ENCODE measurements at places on chromosomes 2 and 18.

GRCh38 chr2:182949572-182950189 lies 83.2 kb upstream of the FRZB start:
- no peak overlapping the region for H3K27ac ChIP-seq
- no peaks in the 10 kb centered on the region for H3K4me1 ChIP-seq
- no peaks in the 10 kb centered on the region for H3K27me3 ChIP-seq
- H3K4me3 ChIP-seq = no peak overlapping the region
- H3K36me3 ChIP-seq = peaks cover 61% of the 10 kb centered on the region

DNA sequence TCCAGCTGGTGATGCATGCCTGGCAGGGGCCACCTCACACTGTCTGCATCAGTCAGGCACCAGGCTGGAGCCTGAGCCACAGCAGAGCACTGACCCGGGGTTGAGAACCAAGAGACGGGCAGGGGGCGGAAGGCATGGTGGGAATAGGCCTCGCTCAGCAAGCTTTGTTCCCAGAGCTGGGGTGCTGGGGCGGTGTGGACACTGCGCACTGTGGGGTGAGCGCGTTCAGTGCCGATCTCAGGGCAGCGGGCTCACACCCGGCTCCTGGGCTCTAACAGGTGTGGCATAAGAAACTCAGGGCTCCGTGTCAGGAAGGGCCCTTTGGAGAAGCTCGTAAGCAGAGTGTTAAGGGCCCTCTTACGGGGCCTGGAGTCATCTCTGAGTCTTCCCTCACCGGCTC lies 15.7 kb downstream of the SH3RF3 start:
- no peak overlapping the region for H3K4me3 ChIP-seq
- no peaks in the 10 kb centered on the region for H3K27me3 ChIP-seq
- H3K27ac ChIP-seq = no peak overlapping the region
- no peaks in the 10 kb centered on the region for H3K36me3 ChIP-seq
- no peaks in the 10 kb centered on the region for H3K4me1 ChIP-seq
- no peak for DNase-seq

DNA sequence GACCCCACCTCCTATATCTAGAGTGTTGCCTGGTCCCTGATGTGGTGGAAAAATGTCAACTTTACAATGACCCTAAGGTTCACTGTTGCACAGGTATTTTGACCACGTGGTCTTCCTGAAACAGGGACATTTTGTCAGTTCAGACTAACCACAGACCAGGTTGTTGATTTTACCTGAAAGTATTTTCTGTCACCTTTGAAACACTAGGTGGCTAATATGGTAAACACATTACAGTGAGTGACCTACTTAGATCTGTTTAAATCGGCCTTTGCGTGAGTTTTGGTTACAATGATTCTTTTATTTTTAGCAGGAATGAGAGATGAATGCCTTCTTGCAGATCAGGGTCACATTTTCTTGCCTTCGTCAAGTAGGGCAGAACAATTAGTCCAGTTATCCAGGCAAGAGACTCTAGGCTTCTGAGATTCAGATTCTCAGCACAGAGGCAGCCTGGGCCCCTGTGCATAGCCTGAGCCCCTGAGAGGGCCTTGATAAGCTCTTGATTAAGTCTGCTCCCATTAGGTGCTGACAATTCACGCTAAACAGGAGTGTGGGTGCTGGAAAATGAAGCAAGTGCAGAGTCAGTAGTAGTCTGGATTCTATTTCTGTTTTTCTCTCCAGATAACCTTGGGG lies 226.2 kb downstream of the KCNS3 start:
- no peak overlapping the region for H3K27ac ChIP-seq
- H3K4me3 ChIP-seq = no peak overlapping the region
- H3K27me3 ChIP-seq = no peaks in the 10 kb centered on the region
- no peak for DNase-seq
- no peaks in the 10 kb centered on the region for H3K36me3 ChIP-seq

DNA sequence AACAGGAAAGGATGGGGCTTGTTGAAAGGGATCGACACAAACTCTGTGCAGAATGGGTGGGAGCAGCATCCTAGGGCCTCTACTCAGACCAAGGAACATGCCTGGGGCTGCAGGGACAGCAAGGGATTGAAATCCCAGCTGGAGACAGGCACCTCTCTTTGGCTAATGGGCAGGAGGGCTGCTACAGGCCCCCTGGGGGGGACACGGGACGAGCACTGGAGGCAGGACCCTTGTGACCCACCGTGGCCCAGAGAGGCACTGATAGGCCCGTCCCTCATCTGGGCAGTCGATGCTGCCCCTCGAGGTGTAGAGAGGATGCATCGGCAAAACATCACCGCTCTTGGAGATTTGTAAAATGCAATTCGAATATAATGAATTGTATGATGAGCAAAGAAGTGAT lies 5.1 kb downstream of the HS1BP3 start:
- peaks cover 6% of the 10 kb centered on the region for H3K4me1 ChIP-seq
- DNase-seq = no peak
- no peak overlapping the region for H3K27ac ChIP-seq
- no peaks in the 10 kb centered on the region for H3K27me3 ChIP-seq

GRCh38 chr2:54012538-54013141 lies 41.8 kb upstream of the PSME4 start:
- no peaks in the 10 kb centered on the region for H3K27me3 ChIP-seq
- H3K36me3 ChIP-seq = no peaks in the 10 kb centered on the region
- no peaks in the 10 kb centered on the region for H3K4me1 ChIP-seq
- no peak for DNase-seq
- no peak overlapping the region for H3K27ac ChIP-seq

All from H1 (cell line).